ENCODE measurements at places on chromosomes 12 and 14.

DNA sequence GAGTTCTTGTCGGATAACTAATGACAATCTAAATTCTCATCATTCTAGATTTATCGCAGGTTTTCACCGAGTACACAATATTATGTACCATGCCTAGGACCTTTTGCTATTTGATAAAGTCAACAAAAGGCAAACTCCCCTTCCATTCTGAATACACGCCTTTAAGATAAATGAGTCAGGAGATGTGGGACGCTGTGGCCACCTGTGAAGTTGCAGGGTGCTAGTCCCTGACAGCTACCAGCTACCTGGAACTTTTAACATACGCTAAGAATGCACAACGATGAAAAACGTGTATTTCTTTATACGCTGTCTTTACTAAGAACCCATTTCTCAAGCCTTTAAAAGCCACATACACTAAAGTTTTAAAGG lies 678 bp downstream of the MDM1 start:
- DNase-seq, result no peak

GRCh38 chr12:120283318-120283717 lies 8.4 kb downstream of the RNU4-2 start:
- DNase-seq, result no peak

- DNase-seq, result no peak
Observed at GRCh38 chr14:92973261-92973797, 50.4 kb downstream of the CHGA start.

- no peak for DNase-seq
Observed at GRCh38 chr12:55729819-55730818, 1.3 kb upstream of the CD63 start.

DNA sequence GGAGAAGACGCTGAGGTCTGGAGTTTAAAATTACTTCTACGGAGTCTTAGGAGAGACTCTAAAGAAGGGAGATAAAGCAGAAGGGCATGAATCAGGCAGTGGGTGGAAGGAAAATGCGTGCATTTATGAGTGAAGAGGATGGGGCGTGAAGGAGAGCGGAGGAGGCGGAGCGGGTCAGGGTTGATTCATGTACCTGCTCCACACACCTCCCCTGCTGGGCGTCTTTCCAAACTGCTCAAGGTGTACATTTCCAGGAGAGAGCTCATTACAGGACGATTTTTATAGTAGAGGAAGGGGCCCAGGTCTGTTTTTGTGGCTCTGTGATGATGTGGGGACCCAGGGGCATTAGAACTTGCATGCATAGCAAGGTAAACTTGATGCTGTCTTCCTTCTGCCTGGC lies 65.0 kb upstream of the ASPG start:
- no peak for DNase-seq

- peak; percentile 15 for DNase-seq
Observed at GRCh38 chr12:26651566-26652188, 181.3 kb downstream of the ITPR2 start.

DNA sequence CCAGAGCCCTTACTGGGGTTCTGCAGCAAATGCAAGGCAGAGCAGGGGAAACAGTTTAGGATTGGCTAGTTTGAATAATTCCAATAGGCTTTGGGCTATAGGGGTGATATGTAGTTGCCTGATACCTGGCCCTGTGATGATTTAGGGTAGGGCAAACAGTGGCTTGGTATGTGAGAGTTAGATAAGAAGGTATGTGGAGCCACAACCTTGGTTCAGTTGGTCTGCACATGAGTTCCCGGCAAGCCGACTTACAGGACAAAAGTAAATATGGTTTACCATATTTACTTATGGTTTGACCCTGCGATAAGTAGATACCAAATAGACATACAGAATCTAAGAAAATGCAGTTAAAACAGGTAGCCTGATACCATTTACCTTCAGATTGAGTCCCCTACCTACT lies 8.3 kb upstream of the CAPRIN2 start:
- no peak for DNase-seq

- DNase-seq, result no peak
Observed at GRCh38 chr14:92122351-92122677, 545 bp downstream of the CPSF2 start.

DNA sequence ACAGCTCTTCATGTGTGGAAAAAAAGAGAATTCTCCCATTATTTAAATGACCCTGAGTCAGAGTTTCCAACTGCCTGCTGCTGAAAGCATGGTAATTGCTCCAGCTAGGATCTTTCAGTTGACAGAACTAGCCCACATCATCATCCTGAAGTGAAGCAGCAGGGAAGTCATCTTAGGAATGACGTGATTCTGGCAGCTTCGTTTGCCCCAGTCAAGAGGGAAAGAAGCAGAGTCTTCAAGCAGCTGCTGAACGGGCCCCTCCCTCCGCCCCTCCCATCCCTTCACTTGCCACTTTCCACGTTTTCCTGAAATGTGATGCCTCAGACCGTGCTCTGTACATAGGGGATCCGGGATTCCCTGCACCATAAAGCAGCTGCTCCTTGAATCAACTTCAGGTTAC lies 455.0 kb upstream of the TMEM132C start:
- DNase-seq, result peak; percentile 32

GRCh38 chr14:92668276-92668973 lies 80.0 kb downstream of the LGMN start:
- no peak for DNase-seq

- DNase-seq, result no peak
Observed at GRCh38 chr12:13425766-13426165, 229.2 kb downstream of the EMP1 start.

DNA sequence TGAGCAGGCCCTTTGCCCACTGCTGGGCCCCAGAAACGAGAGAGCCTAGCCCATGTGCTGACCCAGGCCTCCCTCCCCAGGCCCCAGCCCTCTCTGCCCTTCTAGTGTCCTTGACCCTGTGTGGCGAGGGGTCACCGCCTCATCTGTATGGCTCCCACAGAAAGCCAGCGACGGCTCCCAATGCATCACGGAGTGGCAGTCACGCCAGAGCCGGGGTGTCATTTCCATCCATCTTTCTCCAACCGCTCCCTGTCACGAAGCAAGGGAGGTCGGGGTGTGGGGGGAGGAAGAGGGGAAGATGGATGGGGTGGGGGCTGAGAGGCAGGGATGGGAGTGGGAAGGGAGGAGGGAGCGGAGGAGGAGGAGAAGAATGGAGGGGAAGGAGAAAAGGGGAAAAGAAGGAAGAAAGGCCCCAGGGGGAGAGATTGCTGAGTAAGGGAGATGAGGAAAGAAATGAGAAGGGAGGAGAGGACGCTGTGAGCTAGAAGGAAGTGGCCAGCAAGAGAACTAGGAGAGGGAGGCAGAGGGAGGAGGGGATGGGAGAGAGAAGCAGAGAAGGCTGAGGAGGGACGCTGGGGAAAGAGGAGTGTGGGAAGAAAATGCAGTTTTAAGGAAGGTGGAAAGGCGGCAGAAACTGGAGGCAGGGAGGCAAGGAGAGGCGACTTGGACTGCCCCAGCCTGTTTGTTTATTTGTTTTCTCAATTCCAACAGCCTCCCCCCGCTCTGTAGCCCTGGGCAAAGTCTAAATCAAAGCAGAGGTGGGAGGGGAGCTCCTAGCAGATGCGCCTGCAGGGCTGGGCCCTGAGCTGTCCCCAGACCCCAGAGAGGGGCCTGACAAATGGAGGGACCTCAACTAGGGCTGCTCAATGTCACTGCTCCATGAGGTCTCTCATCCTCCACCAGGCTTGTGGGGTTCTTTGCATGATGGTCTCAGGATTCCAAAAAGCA lies 75.5 kb upstream of the LHX5 start:
- DNase-seq, result no peak

DNA sequence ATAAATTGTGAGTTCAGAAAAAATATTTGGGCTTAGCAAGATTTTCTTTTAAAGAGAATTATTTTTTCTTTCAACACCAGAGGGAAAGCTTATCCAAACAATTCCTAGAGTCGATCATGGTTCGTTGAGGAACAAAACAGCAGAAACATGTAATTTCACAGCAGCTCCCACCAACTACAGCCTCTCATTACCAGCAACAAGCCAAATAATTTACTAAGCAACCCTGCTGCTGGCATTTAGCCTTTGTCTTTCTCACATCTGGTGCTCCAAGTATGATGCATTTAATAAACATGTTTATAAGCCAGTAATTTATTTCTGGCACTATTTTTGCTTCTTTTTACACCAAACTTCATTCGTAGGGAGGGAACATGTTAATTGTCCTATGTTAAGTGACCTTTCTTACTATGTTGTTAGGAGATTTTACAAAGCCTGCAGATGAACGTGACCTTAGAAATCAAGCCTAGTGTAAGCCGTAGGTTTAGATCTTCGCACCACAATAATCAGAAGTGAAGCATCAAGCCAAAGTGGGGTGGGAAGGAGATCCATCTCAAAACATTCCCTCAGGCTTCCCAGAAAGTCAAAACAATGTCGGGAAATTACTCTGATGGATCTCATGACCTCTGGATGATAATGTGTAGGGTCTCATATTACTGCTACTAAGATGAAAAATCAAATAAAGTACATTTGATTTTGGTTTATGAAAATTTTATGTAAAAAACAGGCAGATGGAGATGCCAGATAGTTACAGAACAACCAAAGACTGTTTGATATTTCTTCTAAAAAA lies 128.4 kb downstream of the RPAP3 start:
- DNase-seq, result no peak

DNA sequence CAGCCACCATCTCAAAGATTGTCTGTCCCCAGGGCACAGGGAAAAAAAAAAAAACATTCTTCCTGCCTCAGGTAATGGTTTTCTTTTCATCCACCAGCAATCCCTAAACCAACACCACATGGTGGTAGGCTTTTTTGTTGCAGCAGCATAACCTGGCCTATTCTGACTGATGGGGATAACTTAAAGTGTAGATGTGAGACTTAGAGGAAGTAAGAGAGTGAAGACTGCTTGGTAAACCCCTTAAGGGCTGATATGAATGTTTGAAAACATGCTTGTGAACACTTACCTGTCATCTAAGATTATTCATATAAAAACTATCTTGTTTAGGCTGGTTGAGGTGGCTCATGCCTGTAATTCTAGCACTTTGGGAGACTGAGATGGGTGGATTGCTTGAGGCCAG lies 130.2 kb upstream of the RAP1B start:
- no peak for DNase-seq

DNA sequence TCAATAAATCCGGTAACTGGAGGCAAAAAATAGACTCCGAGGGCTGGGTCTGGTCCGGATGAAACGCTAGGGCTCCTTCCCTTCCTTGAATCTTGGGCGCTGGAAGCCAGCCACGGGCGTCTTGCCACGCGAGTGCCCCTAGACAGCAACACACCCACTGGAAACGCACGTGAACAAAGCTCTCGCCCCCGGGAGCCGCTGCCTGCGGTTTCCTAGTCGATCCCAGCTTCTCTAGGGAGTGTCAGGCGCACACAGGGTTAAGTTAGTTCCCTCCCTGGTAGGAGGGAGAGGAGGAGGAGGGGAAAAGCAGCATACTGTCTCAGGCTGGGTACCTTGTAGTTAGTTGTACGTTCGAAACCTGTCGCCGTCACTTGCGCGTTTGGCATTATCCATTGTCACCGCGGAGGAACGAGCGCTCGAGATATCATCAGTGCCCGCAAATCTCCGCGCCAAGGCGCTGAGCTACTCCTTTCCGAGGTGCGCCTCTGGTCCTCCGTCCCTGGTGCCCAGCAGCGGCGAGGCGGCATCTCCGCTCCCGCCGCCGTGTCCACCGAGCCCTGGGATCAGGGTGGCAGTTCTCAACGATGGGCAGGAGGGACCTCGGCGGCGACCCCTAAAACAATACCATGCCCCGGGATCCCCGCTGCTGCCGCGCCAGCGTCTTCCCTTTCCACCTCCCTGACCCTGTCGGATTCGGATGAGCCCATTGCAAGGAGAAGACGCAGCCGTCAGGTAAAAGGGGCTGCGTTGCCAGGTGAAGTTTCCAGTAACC lies at the start of gene FLRT2:
Gene FLRT2 (plus strand): TSS at position 342 of the 772 bp plus-strand sequence. CDS start 91,371 bp downstream, outside the sequence.
- DNase-seq, result no peak

GRCh38 chr14:82528016-82528415 lies 994.4 kb upstream of the SEL1L start:
- DNase-seq, result no peak

DNA sequence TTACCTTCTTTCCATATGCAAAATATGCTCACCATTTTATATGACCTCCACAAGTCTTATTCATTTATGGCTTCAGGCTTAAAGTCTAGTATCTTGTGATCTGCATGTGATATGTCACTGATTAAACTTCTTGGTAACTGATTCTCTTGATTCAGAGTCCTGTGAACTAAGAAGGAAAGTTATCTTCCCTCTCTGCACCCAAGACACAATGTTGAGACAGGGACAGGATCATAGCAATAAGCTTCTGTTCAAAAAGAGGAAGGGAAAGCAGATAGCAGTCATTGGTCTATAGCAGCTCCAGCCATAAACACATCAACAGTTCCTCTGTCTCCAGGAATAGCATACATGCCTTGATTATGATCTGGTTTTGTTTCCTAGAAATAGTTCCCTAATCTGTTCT lies 103.1 kb downstream of the UNC79 start:
- no peak for DNase-seq

DNA sequence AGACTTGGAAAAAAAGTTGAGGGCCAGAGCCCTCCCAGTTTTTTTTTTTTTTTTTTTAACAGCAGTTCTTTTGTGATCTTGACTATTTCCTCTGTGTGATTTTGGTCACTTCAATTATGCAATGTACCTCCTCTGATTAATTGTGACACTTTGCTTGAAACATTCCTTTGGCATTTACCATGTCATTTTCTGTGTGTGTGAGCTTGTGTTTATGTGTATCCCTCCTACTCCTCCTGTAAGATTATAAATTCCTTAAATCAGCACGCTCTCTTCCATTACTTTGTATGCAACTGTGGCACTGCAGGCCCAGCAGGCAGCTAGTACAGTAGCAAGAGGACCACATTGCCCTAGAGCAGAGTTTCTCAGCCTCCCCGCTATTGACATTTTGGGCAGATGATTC lies 33.2 kb upstream of the GALNT16 start:
- DNase-seq, result no peak

GRCh38 chr12:67758521-67758920 lies 110.0 kb downstream of the DYRK2 start:
- no peak for DNase-seq

DNA sequence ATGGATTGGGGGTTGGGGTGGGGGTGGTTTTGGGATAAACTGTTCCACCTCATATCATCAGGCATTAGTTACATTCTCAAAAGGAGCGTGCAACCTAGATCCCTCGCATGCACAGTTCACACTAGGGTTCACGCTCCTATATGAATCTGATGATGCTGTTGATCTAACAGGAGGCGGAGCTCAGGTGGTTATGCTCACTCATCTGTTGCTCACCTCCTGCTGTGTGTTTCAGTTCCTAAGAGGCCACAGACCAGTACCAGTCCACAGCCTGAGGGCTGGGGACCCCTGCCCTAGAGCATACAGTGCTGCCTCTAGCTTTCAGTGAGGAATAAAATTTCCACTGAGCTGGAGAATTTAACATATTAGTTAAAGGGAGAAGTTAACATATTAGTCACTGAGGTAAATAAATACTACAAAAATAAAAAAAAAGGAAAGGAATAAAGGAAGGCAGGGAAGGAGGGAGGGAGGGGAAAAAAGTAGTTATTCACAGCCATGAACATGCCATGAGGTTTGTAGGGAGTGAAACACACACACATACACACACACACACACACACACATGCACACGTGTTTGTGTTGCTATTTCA lies 612.7 kb upstream of the TBX3 start:
- no peak for DNase-seq

- no peak for DNase-seq
Observed at GRCh38 chr12:113261847-113262470, 40.7 kb downstream of the TPCN1 start.
